CD8-positive, alpha-beta memory T cell (primary cell): ENCODE measurements at places on chromosomes 3 and 15. TPM values are rescaled to one million over a fixed set of nuclear protein-coding genes. Genes with fewer than 3 reads are reported as not detected.

The SH2D7 gene
- polyA plus RNA-seq = not detected

GRCh38 chr3:153818338-153818737 is 302.9 kb upstream of the ARHGEF26 start:
- H3K4me3 ChIP-seq = no peak overlapping the region
- H3K27me3 ChIP-seq = no peaks in the 10 kb centered on the region
- DNase-seq = no peak
- no peaks in the 10 kb centered on the region for H3K36me3 ChIP-seq

The STAB1 gene
- polyA plus RNA-seq = 0.05 TPM

The DPPA2 gene
- polyA plus RNA-seq = not detected

DNA sequence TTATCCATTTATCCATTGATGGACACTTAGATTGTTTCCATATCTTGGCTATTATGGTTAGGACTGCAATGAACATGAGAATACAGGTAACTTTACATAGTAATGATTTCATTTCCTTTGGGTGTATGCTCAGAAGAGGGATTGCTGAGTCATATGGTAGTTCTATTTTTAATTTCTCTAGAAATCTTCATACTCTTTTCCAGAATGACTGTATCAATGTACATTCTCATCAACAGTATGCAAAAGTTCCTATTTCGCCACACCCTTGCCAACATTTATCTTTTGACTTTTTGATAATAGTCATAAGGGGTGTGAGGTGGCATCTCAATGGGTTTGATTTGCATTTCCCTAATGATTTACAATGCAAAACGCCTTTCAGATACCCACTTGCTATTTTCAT is 6.2 kb upstream of the NIPA1 start:
- no peaks in the 10 kb centered on the region for H3K27me3 ChIP-seq
- DNase-seq = no peak
- H3K4me3 ChIP-seq = no peak overlapping the region
- no peak overlapping the region for H3K27ac ChIP-seq
